ENCODE measurements at places on chromosomes 3 and 15.

DNA sequence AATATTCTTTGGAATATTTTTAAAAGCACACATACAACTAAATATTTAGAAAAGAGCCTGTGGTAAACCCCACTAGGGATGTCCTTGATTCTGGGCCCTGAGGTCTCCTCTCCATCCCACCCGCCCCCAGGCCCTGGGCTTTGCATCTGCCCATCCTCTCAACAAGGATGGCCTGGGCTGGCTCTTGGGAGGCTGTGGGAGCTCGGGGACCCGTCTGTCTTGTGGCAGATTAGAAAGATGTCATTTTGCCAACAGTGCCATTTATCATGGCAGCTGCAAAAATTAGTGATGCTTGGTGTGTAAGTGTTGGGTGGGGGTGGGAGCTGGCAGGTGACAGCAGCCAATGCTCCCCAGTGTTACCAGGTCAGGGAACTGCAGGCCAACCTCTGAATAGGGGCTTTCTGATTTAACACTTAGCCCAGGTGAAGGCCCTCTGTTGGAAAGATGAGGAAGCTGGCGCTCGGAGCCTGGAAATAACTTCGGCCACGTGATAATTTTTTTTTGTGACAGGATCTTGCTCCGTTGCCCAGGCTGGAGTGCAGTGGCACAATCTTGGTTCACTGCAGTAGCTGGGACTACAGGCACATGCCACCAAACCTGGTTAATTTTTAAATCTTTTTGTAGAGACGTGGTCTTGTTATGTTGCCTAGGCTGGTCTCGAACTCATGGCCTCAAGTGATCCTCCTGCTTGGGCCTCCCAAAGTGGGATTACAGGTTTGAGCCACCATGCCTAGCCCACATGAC is 16.9 kb upstream of the CSPG4 start:
- no peak for DNase-seq

- DNase-seq: peak; percentile 38
These were observed 1.2 kb upstream of the ZNF609 start for GRCh38 chr15:64459066-64459781.

- DNase-seq: no peak
These were observed 2.5 kb upstream of the TRPM1 start for GRCh38 chr15:31104003-31104402.

- DNase-seq: no peak
These were observed 33.1 kb upstream of the LIPC start for GRCh38 chr15:58398643-58399042.

DNA sequence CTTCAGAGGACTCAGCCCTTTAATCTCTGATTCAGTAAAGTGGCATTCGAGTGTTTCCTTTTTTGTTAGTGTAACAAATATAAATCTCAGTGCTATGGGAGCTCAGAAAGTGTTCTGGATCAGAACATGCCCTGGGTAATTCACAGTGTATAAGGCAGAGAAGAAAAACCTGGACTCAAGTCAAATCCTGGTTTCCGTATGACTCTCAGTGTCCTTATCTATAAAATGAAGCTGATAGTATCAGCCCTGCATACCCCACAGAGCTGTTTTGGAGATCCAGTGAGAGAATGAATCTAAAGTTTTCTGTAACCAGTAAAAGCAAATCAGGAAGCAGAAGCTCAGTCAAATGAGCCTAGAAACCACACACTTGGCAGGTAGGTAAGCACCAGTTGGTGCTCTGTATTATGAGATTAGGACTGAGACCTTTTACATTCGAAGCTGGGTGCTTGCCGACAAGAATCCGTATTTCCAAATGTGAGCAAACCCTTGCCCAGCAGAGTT is 67.2 kb downstream of the IL1RAP start:
- peak; percentile 43 for DNase-seq

DNA sequence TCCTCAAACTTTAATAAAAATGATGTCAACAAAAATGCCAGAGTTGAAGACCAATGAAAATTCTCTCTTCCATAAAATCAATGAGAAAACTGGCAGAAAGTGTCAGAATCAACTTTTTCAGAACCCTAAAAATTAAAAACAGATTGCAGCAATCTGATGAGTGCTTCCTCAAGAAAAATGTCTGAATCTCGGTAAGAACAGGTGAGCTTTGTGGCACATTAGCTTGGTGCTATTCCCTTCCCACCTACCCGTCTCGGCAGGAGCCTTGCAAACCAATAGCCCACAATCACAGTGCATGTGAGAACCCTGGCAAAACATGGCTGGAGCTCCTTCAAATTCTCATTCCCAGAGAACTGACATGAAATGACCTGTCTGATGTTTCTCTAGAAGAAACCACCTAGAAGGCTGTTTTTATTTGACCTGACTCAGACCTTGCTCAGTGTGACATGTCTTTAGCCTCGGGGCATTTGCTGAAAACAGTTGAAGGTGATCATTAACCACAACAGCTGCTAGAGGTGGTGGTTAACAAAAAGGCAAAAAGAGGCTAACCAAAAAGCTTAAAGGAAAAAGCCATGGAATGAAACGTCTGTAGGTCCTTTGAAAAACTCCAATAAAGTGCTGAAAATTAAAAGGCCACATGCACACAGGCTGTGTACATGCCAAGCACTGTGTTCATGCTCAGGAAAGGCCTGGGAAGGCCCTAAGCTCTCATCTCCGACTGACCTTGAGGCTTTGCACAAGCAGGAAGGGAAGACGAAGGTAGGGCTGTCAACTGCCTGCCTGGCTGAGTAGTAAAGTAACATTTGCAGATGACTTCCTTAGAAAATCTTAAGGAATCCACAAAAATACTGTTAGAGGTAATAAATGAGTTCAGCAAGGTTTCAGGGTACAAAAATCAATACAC is 253.0 kb upstream of the NSMCE3 start:
- peak; percentile 61 for DNase-seq

- no peak for DNase-seq
These were observed 328.0 kb upstream of the CDIN1 start for GRCh38 chr15:36251450-36251849.

- peak; percentile 11 for DNase-seq
These were observed 93.0 kb upstream of the SLC25A36 start for GRCh38 chr3:140848666-140849065.

DNA sequence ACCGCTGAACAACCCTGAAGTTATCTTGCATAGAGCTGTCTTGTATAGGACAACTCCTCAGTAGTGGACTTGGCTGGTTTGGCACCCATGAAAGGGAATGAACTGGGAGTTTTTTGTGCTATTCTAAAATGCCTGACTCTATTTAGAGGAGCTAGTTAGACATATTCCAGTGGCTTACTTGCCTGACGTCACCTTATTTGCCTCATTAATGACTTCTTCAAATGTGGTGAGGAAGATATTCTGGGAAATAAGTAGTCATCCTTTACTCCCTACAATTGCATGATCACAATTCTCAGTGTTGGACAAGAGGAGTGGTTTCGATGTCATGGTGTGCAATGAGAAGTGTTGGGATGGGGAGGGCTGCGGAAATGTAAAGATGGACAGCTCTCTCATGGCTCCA is 509.2 kb upstream of the MDFIC2 start:
- DNase-seq: no peak

- no peak for DNase-seq
These were observed 41.4 kb downstream of the VGLL4 start for GRCh38 chr3:11602239-11602840.

GRCh38 chr15:75646112-75646943 is 1.4 kb upstream of the SNX33 start:
- no peak for DNase-seq

- DNase-seq: no peak
These were observed 1459.5 kb downstream of the ZPLD1 start for GRCh38 chr3:103894162-103894822.

- no peak for DNase-seq
These were observed 60.7 kb upstream of the CTNNB1 start for GRCh38 chr3:41138601-41139000.

DNA sequence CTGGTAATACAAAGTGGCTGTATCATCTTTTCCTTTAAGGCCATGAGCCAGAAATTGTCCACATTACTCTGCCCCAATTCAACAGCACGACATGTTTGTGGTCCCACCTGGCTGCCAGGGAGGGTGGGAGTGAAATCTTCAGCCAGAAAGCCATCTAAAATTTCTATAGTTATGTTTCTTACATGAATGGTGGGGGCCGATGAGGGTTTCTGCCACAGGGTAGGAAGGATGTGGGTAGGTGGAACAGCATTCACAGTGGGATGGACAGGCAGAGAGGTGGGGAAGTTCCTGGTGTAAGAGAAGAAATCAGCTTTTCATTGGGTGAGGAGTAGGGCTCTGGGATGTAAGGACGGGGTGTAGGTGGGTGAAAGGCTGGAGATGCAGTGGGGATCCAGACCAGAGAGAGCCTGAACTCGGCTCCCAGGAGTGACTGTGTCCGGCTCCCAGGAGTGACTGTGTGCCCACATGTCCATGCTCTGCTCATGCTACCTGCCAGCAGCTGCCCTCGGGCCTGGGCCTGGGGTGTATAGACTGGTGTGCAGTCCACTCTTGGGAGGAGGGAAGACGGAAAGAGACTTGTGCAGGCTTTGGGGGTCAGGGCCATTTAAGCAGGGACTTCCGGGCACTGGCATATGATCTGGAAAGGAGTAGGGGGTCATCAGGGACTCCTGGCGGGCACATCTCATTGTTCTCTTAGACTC is 3.8 kb upstream of the FBLN2 start:
- DNase-seq: no peak

DNA sequence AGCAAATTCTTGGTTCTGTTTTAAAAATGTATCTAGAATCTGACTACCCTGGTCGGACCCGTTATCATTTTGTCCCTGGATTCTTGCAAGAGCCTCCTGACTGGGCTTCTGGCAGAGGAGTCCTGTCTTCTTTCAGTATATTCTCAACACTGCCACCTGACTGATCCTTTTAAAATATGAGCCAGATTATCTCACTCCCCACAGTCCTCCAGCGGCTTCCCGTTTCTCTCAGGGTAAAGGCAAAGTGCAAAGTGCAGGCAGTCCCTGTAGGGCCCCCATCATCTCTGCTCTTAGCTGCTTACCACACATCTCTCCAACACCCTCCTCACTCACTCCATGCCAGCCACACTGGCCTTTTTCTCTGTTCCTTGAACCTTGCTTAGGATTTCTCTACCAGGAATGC is 28.4 kb downstream of the CRTC3 start:
- DNase-seq: no peak

- DNase-seq: no peak
These were observed 333.6 kb upstream of the C2CD4B start for GRCh38 chr15:62498712-62499111.

GRCh38 chr15:59158701-59159034 is 48.0 kb upstream of the LDHAL6B start:
- no peak for DNase-seq

- DNase-seq: no peak
These were observed 69.5 kb upstream of the EPHB3 start for GRCh38 chr3:184491867-184492615.
